Skin of body (tissue), 3 donors: ENCODE measurements at places on chromosomes 5 and 9.

DNA sequence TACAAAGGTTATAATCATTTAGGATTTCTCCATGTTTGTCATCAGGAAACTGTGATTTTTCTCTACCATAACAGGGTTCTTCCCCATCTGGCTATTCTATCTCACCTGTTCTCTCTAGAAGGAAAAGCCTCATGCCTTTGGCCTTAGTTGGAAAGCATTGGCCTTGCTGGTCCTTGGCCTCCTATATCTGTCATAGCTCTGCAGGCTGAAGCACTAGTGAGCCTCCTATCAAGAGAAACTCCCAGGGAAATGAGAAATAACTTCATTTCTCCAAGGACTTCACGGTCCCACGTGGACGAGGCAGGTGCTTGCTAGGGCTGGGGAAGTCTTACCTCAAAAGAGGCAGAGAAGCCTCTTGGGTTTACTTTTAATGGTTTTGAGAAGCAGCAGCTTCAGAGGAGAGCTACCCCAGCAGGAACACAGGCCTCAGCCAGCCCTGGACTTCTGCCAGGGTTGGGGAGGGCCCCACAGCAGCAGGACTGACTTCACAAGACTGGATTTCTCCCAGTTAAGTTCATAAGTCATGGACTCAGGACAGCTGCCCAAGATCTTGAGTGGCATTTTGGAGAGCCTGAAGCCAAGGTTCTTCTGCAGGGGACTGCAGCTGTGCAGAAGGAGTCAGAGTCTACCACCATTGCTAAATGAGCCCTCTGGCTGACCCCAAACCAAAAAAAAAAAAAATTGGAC is 15.8 kb upstream of the PSAT1 start:
- peak; percentile 72 for DNase-seq

DNA sequence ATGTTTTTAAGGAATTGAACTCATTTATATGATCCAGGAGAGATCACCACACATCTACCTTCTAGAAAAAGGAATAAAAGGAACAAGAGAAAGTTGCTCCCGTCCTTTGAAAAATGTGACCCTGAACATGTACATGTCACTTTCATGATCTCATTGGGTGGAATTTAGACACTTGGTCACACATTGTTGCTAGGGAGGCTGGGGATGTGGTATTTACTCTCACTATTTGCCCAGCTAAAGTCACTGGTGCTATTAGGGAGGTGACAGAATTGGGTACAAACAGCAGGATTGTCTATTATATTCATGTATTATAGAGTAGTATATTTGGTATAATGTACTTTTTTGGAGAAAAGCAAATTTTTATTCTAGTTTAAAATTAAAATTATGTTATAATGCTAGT is 2.1 kb upstream of the CDH10 start:
- no peak for DNase-seq

DNA sequence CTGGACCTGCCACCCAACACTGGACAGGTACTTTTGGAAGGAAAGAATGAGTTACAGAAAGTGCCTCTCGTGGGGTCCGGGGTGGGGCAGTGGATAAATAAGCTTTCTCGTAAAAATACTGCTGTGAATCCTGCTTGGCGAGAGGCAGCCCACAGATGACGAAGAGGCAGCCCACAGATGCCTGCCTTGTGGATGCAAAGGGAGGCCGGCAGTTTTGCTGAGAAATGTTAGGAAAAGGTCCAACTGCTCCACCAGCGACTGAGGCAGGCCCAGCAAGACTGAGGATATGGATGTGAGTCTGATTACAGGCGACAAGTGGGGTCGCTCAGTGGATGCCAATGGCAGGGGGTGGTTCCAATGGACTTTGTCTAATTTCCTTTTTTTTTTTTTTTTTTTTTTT is 79.1 kb upstream of the PPP1R26 start:
- DNase-seq = no peak

GRCh38 chr5:32110111-32110696 is 63.9 kb downstream of the GOLPH3 start:
- DNase-seq = no peak

DNA sequence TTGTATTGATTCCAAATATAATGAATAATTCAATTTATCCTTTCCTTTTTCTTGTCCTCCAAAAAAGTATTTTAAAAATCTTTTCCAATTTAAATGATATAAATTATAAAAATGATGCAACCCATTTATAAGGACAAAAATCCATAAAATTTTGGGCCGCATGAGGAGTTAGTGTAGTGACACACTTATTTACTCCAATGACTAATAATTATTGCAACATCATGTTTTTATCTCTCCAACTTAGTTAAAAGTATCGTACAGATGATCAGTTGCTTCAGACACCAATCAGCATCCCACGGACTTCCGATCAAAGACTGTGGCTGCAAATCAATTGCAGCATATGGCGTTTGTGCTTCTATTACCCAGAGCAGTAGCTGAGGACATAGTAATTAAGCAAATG is 58.6 kb downstream of the HTR4 start:
- DNase-seq = no peak

DNA sequence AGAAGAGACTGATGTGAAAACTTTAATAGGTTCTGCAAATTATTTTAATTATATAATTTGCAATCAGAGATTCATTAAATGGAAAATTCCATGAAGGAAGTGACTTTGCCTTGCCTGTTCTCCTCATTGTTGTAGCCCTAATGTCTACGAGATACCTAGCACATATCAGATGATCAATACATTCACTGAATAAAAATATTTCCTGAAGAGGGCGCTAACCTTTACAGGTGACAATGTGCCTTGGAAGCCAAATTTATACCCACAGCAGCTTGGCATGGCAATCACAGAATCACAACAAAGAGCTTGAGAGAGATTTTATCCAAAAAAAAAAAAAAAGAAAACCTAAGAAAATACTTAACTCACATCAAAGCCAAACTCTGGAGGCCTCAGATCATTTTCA is 17.4 kb downstream of the HAUS6 start:
- DNase-seq = no peak

DNA sequence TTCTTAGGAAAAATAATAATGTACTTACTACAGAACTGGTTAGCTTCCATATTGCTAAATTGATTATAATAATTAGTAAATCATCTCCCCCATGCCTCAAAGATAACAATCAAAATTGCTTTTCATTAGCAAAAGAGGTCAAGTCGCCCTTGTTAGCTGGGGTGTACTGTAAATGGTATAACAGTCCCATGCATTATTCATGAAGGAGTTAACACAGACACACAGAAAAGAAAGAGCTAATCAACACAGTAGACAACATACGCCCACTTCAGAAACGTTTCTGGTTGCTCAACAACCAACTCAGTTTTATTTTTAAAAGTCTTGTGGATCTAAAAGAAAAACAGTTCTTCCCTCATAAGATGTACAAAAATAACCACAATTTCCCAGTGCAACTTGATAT is 100.2 kb downstream of the MPDZ start:
- DNase-seq = no peak

DNA sequence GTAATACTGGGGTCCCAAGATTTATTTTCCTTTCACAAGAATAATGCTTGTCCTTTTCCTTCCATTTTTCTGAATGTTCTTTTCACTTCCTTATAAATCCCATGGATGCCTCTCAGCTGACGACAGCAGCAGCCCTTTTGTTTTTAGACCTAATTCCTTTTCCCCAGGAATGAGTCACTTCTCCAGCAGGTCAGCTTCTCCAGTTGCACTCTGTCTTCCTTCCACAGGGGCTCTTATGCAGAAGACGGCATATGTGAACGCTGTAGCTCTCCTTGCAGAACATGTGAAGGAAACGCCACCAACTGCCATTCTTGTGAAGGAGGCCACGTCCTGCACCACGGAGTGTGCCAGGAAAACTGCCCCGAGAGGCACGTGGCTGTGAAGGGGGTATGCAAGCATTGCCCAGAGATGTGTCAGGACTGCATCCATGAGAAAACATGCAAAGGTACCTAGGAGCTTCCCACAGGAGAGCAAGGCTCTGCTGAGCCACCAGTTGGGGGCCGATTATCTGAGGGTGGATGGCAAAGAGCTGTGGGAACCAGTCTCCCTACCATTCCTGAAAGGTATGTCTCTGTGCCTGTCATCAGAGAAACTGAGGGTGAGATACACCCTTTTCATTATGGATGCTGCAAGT is 72.9 kb downstream of the RFK start:
- no peak for DNase-seq

GRCh38 chr9:69427286-69427685 is 102.3 kb downstream of the ENTREP1 start:
- no peak for DNase-seq

DNA sequence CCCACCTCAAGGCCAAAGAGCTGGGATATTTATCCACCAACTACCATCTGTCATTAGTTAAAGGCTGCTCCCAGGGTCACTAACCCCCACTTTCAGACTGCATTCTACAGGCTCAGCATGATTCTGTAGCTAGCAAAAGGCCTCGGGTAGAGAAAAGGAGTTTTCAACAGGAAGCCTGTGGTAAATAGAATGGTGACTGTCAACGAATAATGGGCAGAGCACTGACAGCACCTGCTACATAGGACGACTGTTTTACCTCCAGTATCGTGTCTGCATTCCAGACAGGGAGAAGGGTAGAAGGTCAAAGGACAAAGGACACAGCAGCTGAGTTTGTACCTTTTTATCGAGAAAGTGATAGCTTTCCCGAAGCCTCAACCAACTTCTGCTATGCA is 20.3 kb downstream of the MFAP3 start:
- DNase-seq = no peak

DNA sequence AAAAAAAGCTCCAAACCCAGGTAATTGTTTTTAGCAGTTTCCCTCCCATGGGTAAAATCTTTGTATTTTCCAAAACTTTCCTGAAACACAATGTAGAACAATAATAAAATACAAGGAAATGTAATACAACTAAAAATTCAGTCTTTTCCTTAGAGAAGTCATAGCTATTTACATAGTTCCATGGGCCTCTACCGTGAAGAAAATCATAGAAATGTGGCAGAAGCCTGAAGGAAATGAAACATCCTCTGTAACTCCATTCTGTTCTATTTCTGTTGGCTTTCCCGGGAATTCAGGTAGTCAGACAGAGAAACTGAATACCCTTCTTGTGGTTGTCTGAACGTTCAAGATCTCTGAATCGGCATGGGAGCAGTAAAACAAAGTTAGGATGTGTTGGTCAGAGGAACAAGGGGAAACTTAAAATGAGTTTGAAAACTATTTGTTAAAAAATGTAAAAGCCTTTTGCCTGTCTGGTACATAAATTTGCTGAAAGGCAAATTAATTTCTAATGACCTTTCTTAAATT is 202.4 kb upstream of the ZNF608 start:
- DNase-seq = no peak

DNA sequence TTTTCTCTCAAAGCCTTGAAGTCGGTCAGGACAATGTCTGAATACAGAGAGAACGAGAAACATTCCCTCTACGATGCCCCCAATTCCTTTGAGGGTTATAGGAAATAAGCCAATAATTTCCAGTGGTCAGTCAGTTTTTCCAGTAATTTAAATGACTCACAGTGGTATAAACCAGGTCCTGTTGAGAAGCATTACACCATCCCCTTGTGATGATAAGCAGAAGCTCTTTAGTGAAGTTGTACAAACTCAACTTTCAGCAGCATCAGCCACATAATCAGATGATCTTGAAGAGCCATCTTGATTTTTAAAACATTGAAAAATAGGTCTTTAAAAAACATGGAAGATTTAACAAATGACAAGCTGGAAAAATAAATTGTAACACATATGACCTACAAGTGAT is 173.9 kb upstream of the ZNF462 start:
- DNase-seq = no peak

GRCh38 chr5:52961274-52961681 is 27.9 kb upstream of the ITGA2 start:
- DNase-seq = no peak

GRCh38 chr9:75658301-75658905 is 232.1 kb upstream of the PCSK5 start:
- no peak for DNase-seq

- DNase-seq = no peak
Measured at GRCh38 chr5:96283589-96283988, 149.5 kb downstream of the PCSK1 start.

DNA sequence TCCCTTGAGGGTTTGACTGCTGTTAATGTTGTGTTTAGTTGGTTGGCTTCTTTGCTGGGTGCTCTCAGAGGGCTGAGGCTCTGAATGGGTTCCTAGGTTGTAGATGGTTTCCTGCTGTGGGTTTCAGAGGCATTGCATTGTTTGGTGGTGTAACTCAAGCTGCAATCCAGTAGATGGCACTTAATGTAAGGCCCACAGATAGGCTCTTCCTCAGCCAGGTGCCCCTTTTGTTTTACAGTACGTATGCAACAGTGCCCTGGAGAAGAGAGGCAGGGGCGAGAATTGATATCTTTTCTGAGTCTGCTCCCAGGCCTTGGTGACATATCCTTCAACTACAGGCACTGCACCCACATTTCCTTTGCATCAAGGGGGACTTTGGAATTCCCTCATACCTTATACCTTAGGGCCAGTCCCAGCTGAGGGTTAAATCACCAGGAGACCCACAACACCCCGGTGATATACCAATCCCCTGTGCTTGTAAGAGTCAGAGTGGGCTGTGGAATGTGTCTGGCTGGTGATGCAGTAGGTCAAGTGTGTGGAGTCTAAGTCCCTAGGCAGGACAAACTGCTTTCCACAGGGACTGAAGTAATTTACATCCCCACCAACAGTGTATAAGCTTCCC is 7.0 kb upstream of the UGT3A2 start:
- DNase-seq = no peak

GRCh38 chr5:41246376-41246775 is 33.0 kb upstream of the C6 start:
- DNase-seq = no peak

GRCh38 chr9:17970277-17970676 is 391.4 kb downstream of the SH3GL2 start:
- DNase-seq = no peak

DNA sequence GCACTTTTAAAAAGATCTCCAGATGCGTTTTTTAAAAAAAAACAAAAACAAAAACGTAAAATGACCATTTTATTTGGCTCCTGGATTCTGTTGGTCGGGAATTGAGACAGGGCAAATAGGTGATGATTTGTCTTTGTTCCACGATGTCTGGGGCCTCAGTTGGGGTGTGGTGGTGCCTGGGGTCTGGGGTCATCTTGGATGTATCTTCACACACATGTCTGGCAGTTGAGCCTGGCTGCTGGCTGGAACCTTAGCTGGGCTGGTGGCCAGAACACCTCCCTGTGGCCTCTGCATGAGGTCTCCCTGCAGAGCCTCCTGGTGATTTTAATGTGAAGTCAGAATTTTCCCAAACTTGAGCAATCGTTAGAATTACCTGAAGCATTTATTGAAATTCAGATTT is 42.5 kb upstream of the BASP1 start:
- DNase-seq = peak; percentile 63

GRCh38 chr9:98045234-98046179 is 11.0 kb upstream of the NANS start:
- DNase-seq = no peak

DNA sequence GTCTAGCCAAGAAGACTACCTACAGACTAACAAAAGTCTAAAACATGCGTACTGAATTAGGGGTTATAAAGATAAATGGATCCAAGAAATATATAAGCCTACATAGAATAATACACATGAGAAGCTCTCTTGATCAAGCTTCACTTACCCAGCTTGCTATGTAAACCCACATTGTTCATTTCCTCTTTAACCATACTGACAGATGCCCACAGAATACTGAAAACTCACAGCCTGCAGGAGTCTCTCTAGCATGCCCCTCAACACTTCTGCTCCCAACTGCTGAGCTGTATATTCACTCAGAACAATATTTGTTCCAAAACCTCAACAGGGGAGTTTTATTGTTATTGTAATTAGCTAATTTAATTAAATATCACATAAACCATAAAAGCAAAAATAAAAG is 52.4 kb downstream of the RFX3 start:
- DNase-seq = no peak
